ENCODE measurements at places on chromosomes 6 and 20. TPM values are rescaled to one million over a fixed set of nuclear protein-coding genes. Genes with fewer than 3 reads are reported as not detected.
A peak's percentile ranks its signal among the peaks of the same experiment; 100 is the strongest.

The TNFRSF6B gene
- 0.86 TPM for total RNA-seq

GRCh38 chr6:21801446-21802174, 208.1 kb downstream of the SOX4 start:
- H3K27ac ChIP-seq, result no peak overlapping the region
- no peak overlapping the region for H3K4me3 ChIP-seq
- H3K4me1 ChIP-seq, result peaks cover 10% of the 10 kb centered on the region
- no peak for DNase-seq
- H3K36me3 ChIP-seq, result peaks cover 33% of the 10 kb centered on the region
- no peaks in the 10 kb centered on the region for H3K27me3 ChIP-seq

DNA sequence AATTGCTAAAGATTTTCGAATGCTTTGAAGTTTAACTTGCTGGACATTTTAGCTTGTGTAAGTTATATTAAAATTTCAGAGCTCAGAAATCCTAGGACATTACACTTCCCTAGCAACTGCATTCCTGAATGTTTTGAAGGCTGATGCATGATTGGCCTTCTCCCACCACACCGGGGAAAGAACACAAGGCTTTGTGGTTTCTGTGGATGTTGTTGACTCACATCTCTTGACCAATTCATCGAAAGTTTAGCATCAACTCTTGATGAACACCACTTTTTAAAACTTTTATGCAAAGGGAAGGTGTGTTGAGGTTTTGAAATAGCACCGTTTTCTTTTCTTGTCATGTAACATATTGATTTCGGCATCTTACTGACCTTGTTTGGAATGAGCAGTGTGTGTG, 81.1 kb downstream of the RIMS1 start:
- H3K27me3 ChIP-seq, result no peaks in the 10 kb centered on the region
- DNase-seq, result no peak
- no peak overlapping the region for H3K4me3 ChIP-seq
- no peak overlapping the region for H3K27ac ChIP-seq
- H3K36me3 ChIP-seq, result no peaks in the 10 kb centered on the region

DNA sequence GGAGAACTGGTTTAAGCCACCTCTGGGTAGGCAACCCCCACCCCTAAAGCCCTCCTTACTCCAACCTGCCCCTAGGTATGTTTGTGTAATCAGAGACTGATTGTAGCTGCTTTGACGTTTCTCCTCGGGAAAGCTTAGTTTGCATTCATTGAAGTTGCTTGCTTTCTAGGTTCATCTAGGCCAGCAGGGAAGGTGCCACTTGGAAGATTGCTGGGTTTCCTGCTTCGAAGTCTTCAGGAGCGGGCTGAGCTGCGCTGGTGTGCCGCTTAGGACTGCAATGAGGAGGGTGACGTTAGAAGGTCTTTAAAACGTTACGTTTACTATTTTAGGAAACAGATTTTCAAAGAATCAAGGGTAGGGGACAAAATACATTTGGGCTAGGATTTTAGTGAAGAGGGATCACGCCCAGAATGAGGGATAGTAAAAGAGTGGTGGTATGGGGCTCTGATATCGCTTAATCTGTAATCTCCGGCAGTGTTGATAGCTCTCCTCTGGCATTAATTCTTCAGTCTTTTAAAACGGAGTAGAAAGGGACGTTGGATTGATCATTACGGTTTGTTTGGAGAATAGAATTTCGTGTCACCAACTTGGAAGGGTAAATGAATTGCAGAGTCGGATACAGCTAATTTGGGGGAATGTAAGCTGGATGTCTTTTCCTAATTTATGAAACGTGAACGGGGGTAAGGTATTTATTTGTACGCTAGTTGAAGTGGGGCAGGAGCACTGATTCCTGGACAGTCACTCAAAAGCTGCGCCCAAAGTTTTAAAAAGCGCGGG, 92.6 kb upstream of the PRDM1 start:
- H3K4me3 ChIP-seq, result peak overlapping the region; percentile 89
- no peaks in the 10 kb centered on the region for H3K36me3 ChIP-seq
- H3K27ac ChIP-seq, result no peak overlapping the region
- peaks cover 64% of the 10 kb centered on the region for H3K27me3 ChIP-seq
- peak; percentile 50 for DNase-seq

DNA sequence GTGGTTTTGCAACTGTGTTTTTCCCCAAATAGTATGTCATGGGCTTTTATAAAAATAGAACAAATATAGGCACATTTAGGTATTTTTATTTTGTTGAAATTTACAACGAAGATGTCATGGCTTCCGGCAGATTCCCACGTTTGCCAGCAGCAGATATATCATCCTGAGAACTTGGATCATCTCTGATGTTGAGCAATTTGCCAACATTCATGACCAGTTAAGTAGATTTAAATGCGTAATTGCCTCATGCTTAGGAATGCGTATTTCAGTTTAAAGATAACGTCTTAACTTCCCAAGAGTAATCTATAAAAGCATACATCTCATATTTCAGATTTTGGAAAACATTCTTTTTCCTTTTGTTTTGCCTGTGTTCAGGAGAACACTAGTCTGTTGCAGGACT, 457.8 kb downstream of the QKI start:
- no peaks in the 10 kb centered on the region for H3K36me3 ChIP-seq
- DNase-seq, result no peak
- H3K27ac ChIP-seq, result no peak overlapping the region
- no peak overlapping the region for H3K4me3 ChIP-seq

Measured in H9 (cell line).